Frontal cortex (tissue), 4 donors: ENCODE measurements at places on chromosomes 5 and 9. TPM values are rescaled to one million over a fixed set of nuclear protein-coding genes. Genes with fewer than 3 reads are reported as not detected.

The SLC23A1 gene
- total RNA-seq, result not detected

The CDC20B gene
- not detected for total RNA-seq

The GABRA1 gene
- 29.8 TPM for total RNA-seq

DNA sequence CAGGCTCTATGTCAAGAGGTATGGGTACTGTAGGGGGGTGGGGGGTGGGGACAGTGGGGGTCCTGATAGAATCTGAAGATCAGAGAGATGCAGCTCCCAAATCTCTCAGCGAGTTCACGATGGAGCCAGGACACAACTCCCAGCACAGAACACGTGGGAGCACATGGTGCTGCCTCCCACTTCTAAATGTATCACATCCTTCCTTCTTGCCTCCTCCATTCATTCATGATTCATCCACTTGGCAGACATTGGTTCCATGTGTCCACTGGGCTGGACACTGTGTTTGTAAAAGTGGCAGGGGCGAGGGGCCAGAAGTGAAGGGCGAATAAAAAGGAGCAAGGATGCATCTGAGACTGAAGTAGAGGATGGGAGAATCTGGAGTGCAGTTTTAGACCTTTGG, 33.9 kb downstream of the SH3TC2 start:
- no peak for DNase-seq

DNA sequence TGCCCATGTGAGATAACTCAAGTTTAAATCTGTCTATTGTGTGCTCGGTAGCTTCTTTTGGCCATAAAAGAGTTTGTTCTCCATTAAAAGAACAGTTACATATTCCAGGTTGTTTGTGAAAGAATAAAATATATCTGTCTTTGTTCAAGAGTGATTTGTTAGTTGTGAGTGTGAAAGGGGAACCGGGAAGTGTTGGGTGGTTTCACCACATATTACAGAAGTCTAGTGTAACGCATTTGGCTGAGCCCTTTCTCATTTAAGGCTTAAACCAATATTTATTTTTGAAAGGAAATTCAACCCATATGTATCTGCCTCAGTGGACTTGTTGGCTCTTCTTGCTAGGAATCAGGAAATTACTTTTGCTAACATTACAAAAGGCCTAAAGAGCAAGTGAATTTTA, 54.1 kb upstream of the DMRTA1 start:
- no peak for DNase-seq

- DNase-seq, result no peak
Measured at GRCh38 chr5:77151501-77151900, 59.0 kb upstream of the PDE8B start.

DNA sequence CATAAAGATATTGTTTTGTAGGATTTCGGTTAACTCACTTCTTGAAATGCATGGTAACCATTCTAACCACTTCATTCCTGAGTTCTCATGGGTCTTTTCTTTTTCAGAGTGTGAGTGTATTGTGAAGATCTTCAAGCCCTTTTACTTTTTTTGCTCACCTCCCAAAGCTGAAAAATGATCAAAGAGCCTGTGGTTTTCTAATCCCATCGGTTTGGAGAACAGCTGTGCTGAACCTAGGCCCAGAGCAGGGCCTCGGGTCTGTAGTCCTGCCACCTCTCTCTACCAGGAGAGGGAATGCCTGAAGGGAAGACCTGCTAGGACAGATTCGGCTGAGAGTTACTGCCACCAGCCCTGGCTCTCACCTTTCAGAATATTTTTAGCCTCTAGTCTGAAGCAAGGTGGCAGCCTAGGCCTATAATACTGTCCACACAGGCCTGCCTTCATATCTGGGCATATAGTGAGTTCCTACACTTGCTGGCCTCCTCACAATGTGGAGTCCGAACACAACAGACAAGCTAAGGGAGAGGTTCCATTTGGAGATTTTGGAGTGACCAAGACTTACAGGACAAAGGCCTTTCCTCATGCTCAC, 13.8 kb downstream of the RGMB start:
- no peak for DNase-seq

GRCh38 chr5:153233933-153234332, 256.5 kb upstream of the GRIA1 start:
- no peak for DNase-seq

DNA sequence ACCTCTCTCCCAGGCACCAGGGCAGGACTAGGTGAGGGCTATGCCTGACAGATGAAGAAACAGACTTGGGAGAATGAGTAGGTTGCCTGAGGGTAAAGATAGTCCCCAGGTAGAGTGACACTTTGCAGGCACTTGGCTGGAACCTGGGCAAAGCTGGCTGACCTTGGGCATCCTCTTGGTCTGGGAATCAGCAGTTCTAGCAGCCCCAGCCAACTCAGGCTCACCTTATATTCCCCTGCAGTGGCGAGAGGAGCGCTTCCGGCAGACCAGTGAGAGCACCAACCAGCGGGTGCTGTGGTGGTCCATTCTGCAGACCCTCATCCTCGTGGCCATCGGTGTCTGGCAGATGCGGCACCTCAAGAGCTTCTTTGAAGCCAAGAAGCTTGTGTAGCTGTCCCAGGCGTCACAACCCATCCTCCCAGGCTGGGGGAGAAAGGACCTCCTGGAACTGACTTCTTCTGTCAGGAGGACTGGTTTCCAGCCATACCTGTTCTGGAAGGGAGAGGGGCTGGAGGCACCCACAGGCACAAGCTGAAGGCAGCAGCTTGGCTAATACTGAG, 3.1 kb downstream of the TMED9 start:
- no peak for DNase-seq

- no peak for DNase-seq
Measured at GRCh38 chr9:8486095-8486494, 686.5 kb upstream of the DMAC1 start.

DNA sequence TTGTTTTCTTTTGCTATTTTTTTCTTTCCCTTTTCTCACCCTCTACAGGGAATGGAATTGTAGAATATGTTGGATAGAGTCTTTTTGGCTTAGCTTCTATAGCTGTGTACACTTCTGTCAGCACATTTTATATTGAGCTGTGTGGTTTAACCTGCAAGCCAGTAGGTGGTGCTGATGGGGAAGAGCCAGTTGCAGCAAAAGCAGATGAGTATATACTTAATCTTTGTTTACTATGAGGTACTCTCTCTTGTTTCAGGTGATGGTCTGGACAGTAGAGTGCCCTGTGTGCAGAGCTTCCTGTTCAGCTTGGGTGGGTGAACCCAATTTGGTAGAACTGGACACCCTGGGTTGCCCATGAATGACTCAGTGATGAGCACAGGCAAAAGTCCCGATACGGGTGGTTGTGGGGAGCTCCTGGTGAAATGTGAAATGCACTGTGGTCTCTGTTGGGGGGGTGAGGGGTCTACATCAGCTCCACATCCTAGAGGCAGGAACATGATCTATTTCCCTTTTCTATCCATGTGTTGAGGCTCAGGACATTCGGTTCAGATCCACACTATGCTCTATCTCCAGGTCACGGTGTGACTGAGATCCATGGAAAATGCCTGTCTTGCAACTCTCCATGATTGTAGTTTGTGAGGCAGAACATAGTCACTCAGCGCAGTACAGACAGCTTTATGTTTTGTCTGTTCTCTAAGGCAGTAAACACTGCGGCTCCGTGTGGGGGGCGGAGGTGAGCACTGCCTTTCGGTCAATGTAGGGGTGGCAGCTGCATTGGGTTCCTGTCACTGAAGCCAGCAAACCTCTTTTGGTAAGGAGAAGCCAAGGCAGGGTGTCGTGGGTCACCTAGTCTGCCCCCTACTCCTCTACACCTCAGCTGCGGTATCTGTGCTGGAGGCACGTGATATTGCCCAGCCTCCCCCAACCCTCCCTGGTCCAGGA, 353.2 kb downstream of the PRR16 start:
- no peak for DNase-seq

- peak; percentile 88 for DNase-seq
Measured at GRCh38 chr9:89179895-89180734, 1.5 kb upstream of the SHC3 start.

DNA sequence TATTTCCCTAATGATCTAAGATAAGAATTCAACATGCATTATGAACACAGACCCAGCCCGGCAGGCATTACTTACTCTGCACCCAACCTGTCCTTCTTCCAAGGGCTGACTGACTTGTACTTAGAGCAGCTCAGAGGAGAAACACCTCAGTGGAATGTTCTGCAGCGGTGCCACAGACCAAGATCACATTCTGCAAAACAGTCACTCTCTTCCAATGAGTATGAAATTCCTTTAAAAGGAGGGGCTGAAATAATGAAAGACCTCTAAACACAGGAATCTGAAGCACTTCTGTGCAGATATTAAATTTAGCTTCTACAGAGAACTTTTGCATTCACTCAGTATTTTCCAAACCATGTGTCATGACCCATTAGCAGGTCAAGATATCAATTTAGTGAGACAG, 172.9 kb downstream of the ZDHHC21 start:
- DNase-seq, result no peak
